ENCODE measurements at places on chromosomes 11 and 22.
A peak's percentile ranks its signal among the peaks of the same experiment; 100 is the strongest.

- no peak for DNase-seq
Measured at GRCh38 chr11:79485694-79486093, 44.9 kb upstream of the TENM4 start.

DNA sequence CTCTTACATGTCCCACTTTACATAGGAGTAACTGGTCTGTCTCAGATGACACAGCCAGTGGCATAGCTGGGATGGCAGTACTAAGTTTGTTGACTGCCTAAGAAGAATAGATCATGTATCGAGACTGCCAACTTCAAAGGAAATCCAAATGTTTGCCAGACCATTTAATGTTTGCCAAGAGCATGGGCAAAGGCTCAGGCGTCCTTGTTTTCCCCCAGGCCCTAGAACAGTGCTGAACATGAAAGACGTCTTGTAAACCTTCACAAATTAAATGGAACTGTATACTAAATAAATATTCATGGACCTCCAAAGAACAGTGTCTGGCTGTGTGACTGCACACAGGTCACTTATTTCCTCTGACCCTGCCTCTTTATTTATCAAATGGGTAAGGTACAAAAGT is 234.7 kb upstream of the CCDC90B start:
- DNase-seq: no peak

GRCh38 chr11:43327987-43328386 is 16.2 kb downstream of the API5 start:
- DNase-seq: no peak

GRCh38 chr11:72625691-72626413 is 48.4 kb downstream of the PDE2A start:
- no peak for DNase-seq

DNA sequence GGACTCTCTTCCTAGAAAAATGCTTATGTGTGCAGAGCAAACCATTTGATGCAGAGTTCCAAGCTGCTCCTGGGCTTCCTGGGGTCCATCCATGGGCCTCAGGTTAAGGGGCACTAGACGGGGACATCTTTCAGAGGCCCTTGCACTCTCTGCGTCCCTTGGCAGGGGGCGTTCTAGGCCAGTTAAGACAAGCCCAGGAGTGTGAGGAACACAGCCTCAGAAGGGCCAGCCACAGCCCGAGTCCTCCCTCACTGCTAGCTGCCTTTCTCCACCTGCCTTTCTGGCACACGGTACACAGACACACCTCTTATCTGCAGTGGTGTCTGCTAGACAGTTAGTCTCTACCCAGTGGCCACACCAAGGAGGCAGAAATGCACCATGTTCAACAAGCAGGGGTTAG is 18.0 kb upstream of the BID start:
- no peak for DNase-seq

GRCh38 chr11:68841718-68842426 is at the start of gene CPT1A:
TSS of gene CPT1A (minus strand) at chr11:68841916. CDS start at chr11:68815474, 26,442 bp downstream.
- no peak for DNase-seq

DNA sequence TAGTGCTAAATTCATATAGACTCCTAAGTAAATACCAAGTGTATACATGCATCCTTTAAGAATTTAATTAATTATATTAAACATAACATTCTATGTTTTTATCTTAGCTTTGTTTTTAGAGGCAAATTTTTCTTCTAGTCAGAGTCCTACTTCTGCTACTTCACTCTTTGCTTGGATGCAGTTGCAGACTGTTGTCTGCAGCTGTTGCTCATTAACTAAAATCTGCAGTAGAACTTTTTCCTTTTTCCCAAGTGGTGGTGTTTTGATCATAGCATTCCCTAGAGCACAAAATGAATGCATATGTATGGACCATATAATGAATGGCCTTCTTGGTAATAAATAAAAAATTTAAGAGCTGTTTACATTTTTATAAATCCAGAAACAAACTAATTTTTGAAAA is 198.3 kb downstream of the CASP12 start:
- DNase-seq: no peak

DNA sequence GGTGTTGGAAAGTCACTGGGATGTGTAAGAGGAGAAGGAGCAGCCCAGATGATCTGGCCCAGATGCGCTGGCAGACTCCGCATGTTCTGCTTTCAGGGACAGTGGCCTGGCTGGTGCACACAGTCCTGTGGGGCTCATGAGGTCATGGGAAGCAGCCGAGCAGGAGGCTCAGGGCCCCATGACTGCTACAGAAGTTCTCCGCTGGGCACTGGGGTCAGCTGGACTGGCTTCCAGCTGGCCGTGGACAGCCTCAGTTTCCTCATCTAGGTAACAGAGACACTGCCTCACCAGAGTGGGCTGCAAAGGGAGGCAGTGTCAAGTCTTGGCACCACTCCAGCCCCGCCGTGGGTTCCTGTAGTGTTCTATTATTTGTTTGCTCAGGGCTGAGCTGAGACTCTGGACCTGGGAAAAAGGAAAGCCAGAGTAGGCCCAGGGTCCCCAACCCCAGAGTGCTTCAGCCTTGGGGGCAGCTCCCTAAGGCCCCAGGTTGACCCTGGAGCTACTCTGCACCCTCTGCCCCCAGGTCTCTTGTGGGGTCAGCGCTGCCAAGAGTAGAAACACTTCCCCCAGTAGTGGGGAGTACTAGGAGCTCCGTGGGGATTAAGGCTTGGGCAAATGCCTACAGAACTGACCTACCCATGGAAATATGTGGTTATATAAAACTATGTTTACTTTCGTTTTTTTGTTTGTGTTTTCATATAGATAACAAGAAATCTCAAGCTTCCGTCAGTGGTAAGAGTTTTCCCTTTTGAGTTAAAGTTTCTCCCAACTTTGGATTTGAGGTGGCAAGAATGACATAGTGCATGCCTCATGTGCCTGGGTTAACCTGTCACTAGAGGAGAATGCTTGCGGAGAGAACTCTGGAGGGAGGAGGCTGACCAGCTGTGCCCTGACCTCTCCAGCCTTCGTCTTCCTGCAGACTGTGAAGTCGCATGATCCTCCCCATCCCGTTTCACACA is 45.3 kb downstream of the MED15 start:
- DNase-seq: no peak

- DNase-seq: no peak
Measured at GRCh38 chr11:132576706-132577105, 955.6 kb downstream of the OPCML start.

- DNase-seq: no peak
Measured at GRCh38 chr11:42315846-42316245, 856.4 kb upstream of the LRRC4C start.

GRCh38 chr11:62555464-62556107 is 9.0 kb upstream of the AHNAK start:
- DNase-seq: no peak

DNA sequence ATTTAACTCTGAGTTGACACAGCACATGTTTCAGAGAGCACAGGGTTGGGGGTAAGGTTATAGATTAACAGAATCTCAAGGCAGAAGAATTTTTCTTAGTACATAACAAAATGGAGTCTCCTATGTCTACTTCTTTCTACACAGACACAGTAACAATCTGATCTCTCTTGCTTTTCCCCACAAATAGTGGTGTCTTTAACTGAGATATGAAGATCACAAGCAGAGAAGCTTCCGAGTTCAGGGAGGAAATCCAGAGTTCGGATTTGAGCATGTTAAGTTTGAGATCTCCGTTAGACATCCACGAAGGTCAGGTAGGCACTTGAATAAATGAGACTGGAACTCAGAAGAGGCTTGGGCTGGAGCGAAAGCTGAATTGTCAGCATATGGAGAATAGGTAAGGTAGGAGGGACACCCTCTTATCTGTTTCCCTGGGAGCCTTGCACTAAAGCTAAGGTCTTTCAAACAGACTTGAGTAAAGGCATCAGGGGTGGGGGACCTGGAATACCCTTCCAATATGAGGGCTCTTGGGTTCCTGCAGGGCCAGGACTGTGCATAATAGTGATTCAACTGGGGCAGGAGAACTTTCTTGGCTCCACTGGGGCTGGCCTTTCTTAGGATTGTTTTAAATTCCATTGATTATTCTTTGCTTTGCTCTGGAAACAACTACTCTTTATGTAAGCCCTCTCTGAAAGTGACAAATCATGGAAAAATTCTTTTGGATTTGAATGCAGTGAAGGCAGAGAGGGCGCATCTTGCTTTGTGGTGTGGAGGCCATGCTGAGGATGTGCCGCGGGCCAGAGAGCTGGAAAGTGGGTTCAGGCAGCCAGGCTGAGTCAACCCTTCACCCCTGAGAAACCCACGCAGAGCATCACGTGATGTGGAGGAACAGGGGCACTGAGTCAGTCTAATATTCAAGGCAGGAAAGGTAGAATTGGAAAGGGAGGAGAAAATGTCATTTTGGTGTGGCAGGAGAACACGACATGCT is 62.7 kb upstream of the AMPD3 start:
- DNase-seq: no peak

GRCh38 chr11:1202776-1203504 is 19.9 kb upstream of the MUC5B start:
- DNase-seq: peak; percentile 35

GRCh38 chr11:60252213-60253108 is 9.5 kb upstream of the MS4A4E start:
- DNase-seq: no peak

DNA sequence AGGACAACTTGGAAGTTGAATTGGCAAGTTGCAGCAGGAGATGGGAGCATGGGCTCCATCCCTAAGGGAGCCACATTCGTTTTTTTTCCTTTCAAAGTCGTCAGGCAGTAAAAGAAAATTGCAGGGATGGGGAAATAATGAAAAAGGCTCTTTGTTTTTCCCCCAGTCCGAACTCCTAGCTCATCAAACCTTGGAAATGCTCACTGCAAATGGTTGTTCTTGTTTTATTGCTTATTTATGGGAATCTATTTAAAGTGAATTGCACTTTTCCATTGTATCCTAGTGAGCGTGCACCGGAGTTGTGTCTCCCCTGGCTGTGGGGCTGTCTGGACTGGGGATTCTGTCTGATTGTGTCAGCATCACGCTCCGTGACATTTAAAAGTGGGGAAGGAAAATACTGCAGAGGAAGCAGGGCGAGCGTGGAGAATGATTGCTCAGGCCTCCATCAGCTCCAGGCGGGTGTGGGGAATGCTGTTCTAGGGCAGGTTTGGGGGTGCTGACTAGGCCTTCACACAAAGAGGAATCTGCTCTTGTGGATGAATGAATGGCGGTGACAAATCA is 306.4 kb downstream of the KIRREL3 start:
- DNase-seq: no peak

DNA sequence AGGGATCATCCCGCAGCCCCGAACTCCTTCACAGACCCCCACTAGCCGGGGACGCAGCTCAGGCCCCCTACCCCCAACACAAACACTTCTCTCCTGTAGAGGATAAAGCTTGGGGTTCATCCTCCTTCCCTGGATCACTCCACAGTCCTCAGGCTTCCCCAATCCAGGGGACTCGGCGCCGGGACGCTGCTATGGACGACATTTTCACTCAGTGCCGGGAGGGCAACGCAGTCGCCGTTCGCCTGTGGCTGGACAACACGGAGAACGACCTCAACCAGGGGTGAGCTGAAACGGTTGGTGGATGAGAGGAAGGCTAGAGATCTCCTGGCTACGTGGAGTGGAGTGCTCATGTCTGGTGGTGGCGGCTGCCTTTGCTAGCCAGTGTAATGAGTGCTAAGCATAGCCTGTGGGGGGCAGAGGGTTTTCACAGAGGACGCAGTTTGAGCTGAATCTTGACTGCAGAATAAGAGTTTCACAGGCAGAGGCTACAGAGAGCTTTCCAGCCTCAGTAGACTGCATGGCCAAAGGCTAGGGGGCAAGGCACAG is 580 bp downstream of the ILK start:
- no peak for DNase-seq

- DNase-seq: no peak
Measured at GRCh38 chr11:34114471-34114870, 9.0 kb downstream of the NAT10 start.

DNA sequence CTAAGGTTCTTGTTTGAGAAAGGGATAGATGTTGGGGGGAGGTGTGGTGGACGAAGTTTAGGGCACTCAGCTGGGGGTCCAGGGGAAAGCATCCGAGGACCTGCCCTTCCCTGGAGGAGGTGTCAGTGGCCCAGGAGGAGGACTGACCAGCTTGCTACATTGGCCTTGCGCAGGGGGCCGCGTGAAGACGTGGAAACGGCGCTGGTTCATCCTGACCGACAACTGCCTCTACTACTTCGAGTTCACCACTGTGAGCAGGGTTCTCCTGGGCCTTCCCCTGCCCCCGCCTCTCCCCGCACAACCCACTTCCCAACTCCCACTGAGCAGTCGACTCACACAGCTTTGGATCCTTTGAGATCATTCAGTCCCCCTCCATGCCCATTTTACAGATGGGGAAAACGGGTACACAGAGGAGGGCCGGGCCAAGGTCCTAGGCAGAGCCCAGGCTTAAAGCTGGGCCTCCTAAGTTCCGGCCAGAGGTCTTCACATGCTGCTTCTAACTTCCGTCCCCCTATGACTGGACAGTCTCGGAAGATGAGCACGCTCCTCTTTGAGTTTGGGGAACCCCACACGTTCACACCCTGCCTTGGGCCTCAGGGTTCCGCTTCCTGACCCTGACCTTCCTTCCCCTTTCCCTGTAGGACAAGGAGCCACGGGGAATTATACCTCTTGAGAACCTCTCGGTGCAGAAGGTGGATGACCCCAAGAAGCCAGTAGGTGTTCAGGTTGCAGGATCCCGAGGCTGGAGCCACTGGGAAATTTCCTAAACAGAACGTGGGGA is 28.7 kb downstream of the CYTH4 start:
- no peak for DNase-seq

DNA sequence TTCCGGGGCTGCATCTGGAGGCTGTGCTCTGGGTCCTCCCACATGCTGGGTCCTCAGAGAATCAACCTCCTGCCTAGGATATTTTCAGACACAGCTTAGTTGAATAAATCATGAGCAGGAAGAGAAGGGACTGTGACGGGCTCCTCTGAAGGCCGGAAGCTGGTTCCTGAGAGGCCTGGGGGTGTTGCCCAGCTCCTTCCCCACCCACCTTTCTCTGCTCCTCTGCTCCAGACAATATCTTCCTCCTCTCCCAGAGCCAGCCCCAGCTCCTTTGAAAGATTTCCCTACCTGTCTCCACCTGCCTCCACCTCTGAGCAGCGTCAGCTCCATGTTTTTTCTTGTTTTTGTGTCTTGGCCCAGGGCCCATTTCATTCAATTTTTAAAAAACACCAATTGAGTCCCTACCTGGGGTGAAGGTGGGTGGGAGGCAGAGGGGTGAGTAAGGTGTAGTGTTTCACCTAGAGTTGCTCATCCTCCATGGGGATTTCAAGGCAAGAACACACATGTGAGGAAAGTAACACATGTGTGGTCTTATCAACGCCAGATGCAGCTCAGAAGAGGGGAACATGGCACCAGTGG is 24.8 kb upstream of the THY1 start:
- no peak for DNase-seq

DNA sequence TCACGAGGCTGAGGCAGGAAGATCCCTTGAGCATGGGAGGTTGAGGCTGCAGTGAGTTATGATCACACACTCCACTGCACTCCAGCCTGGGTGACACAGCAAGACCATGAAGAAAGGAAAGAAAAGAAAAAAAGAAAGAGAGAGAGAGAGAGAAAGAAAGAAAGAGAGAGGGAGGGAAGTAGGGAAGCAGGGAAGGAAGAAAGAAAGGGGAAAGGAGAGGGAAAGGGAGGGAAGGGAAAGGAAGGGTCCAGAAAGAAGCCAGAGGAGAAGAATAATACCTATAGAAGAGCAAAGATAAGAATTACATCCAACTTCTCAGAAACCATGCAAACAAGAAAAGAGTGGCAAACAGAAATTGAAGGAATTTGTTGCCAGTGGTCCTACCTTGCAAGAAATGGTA is 17.2 kb upstream of the ZFTA start:
- no peak for DNase-seq

Measured in stimulated activated CD8-positive, alpha-beta memory T cell treated with anti-CD3 and anti-CD28 coated beads, Interleukin-7, amount 100 ng/mL, for 24 hours (primary cell).